ENCODE measurements at places on chromosomes 6 and 20. TPM values are rescaled to one million over a fixed set of nuclear protein-coding genes. Genes with fewer than 3 reads are reported as not detected.

Gene HLA-DMA
- total RNA-seq, result 152 TPM

Gene C6orf15
- total RNA-seq, result not detected

DNA sequence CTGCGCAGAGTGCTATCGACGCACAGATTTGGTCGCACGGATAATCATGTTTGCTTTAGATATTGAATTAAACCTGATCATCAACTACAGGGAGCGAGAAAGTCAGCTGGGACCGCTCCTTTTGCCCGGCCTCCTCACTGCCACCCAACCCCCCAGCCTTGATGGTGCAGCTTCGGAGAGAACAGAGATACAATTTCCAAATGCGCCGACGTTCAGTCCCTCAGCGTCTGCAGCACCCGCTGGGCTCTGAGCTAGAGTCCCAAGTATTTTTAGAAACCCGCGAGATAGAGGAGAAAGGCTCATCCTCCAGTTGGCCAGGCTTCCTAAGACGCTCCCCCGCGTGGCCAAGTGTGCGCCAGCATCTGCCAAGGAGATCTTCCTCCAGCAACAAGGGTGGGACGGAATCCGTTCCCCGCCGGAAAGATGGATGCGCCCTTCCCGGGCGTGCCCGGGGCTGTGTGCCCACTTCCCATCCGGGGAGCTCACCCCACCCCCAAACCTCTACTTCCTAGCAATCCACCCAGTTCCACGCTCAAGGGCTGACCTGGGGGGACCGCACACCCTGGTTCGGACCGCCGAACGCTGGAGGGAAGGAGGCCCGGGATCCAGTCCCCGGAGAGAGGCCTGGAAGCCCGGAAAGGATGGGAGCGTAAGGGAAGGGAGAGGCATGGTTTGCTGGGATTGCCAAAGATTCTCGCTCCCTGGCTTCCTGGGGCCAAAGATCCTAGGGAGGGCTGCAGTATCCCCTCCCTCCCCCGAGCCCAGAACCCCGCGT lies 4.1 kb downstream of the NKX2-2 start:
- DNase-seq, result peak; percentile 76

Gene SLC4A11
- total RNA-seq, result 4.9 TPM

All from upper lobe of left lung (tissue), 6 donors.